ENCODE measurements at places on chromosomes 4 and X.

DNA sequence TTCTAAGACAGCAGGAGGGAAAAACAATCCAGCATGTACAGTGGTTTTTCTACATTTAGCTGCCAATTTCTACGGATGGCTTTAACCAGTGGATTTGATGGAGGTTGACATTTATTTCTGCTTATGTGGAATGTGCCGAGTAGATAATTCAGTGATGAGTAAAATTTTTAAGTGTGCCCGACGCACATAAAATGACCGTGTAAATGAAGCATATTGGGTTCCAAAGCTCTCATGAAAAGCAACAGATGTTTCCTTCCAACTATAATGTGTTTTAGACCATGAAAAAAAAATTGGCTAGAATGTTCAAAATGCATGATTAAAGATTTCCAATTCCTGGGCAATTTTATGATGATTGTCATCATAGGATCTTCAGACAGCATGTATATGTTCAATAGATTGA is 14.1 kb downstream of the INPP4B start:
- no peak for DNase-seq

DNA sequence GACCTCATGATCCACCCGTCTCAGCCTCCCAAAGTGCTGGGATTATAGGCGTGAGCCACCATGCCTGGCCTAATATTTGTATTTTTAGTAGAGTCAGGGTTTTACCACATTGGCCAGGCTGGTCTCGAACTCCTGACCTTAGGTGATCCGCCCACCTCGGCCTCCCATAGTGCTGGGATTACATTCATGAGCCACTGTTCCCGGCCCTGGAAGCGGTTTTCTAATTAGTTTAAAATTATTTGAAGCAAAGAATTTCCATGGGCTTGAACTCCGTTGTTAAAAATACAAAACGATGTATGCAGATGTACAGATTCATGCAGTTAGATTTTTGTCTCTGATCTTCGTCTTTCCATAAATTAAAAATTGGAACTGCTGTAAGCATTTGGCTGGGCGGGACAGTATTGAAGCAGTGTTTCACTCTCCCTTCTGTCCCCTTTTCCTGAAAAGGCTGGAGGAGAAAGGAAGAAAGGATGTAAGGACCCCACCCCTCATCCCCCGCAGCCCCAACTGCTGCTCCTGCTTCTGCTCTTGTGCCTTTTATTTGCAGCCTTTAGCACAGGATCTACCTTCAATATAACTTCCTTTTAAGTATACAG is 12.0 kb downstream of the TRAPPC11 start:
- no peak for DNase-seq

DNA sequence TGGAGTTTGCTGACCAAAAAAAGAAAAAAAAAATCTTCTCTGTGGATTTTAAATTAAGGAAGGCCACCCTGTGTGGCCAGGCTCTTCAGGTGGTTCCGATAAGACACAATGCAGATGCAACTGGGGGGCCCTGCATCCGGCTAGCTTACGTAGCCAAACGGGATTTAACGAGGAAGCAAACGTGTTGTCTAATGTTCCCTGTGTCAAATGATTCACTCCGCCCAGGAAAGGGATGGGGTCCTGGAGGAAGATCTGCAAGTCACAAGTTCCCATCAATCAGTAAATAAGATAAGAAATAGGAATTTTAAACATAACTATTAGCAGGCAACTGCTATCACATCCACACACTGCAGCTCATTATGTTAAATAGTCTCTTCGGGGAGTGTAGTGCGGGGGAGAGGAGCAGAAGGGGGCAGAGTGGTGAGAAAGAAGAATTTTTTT is 216.4 kb upstream of the GYPA start:
- DNase-seq: no peak

- no peak for DNase-seq
These were observed 181.1 kb downstream of the EVC2 start for GRCh38 chr4:5527211-5527610.

- no peak for DNase-seq
These were observed 22.0 kb downstream of the CCNQ start for GRCh38 chrX:153576961-153577360.

GRCh38 chr4:51890760-51891159 is 47.8 kb downstream of the DCUN1D4 start:
- DNase-seq: no peak

DNA sequence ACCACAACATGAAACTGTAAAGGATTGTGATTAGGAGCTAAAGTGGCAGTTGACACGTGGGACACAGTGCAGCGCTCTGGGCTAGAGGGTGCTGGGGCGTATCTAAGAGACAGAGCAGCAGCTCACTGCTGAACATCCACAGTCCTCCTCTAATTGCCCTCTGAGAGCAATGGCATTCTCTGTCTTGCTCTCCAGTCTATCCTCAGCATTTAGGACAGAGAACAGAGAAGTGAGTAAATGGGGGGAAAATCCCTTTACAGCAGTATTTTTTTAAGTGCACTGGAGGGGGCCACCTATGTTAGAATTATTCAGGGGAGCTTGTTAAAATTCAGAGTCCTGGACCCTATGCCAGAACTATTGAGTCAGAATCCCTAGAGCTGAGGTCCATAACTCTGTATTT is 4.2 kb upstream of the TMEM154 start:
- DNase-seq: peak; percentile 42

DNA sequence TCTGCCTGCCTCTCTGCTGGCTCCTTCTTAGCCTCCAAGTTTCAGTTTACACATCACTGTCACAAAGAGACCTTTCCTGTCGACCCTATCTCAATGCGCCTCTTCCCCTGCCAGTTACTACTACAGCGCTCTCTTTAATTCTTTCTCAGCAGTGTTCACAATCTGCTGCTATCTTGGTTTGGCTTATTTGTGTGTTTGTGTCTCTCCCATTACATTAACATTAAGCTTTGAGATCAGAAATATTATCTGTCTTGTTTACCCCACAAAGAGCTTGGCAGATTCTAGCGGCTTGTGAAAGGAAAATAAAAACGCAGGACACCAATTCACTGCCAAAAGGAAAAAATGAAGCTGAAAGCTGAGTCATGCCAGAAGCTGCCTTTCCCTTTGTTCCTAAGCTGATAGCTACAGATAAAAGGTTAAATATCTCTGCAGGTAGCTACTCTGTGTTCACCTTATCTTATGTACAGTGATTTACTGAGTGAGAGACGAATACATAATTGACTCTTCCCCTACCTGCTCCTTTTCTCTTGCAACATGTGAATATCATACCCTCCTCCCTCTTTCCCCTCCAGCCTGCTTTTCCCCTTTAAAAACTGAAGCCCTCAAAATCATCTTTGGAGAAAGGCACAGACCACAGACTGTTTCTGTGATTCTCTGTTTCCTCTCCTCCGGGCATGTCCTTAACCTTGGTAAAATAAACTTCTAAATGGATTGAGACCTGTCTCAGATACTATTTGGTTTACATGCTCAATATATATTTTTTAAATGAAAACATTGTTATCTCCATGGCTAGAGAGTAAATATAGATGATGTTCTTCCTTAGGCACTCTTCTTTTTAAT is 19.3 kb upstream of the SLC9A7 start:
- no peak for DNase-seq

GRCh38 chrX:118228041-118228440 is 111.4 kb upstream of the KLHL13 start:
- DNase-seq: no peak

DNA sequence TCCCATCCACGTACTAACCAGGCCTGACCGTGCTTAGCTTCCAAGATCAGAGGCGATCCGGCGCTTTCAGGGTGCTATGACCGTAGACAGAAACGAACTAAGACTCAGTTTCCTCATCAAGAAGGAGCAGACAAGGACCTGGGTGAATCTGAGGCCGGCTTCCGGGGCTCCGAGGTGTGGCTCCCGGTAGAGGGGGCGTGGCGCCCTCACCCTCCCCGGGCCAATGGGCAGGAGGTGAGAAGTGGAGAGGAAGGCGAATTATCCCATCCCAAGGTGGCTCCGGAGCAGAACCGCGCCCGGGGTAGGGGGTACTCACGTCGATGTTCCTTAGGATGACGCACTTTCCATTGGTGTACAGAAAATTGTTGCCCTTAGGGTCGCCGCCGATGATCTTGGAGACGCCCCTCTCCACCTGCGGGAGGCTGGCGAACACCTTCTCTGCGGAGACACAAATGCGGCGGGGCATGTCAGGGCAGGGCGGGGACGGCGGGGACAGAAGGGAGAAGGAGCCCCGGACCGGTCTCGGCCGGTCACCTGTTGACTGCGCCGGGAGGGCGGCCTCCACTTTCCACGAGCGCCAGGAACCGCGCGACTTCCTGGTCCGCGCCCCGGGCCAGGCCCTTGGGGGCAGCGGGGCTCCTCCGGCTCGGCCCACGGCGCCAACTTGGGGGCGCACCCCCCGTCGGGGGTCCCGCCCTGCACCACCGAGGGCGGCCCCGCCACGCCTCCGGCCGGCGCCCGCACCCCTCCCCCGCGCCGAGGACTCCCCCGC is 616 bp downstream of the WDR1 start:
- DNase-seq: peak; percentile 79

- no peak for DNase-seq
These were observed 354.3 kb downstream of the GPAT3 start for GRCh38 chr4:83890231-83890630.

DNA sequence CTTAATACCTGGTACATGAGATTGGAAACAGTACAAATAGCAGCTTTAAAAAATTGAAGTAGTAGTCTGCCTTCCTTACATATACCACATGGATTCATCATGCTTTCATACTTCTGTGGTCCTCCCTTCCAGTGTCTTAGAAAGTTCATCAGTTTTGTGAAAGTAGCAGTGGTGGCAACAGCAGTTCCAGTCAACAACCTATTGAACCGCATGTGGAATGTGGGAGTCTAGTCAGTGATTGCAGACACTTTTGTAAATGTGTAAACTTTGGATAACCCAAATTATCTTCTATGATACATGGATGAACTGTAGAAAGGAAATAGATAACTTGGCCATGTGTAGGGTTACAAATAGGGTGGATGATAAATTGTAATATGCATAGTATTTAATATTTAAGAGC is 34.1 kb downstream of the FNIP2 start:
- DNase-seq: no peak

- no peak for DNase-seq
These were observed 88.6 kb downstream of the STOX2 start for GRCh38 chr4:183993676-183994075.

GRCh38 chr4:76782837-76783236 is 115.1 kb downstream of the SOWAHB start:
- no peak for DNase-seq

GRCh38 chr4:60885011-60885410 is 315.1 kb upstream of the ADGRL3 start:
- DNase-seq: no peak

DNA sequence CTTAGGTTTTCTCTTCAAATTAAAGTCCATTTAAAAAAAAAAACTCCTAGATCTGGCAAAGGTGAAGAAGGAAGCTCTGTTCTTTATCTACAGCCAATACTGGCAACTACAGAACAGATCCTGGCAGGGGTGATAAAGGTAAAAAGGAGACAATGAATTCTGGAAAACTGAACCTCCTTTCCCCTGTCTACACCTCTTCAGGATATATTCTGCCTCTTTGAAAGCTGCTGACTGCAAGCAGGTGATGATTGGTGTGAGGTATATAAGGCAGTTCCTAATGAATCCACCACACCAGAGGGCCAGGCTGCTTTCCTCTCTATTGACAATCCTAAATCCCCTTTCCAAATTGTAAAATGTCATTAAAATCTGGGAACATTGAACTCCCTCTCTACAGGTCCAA is 370.1 kb downstream of the PPP3CA start:
- no peak for DNase-seq

DNA sequence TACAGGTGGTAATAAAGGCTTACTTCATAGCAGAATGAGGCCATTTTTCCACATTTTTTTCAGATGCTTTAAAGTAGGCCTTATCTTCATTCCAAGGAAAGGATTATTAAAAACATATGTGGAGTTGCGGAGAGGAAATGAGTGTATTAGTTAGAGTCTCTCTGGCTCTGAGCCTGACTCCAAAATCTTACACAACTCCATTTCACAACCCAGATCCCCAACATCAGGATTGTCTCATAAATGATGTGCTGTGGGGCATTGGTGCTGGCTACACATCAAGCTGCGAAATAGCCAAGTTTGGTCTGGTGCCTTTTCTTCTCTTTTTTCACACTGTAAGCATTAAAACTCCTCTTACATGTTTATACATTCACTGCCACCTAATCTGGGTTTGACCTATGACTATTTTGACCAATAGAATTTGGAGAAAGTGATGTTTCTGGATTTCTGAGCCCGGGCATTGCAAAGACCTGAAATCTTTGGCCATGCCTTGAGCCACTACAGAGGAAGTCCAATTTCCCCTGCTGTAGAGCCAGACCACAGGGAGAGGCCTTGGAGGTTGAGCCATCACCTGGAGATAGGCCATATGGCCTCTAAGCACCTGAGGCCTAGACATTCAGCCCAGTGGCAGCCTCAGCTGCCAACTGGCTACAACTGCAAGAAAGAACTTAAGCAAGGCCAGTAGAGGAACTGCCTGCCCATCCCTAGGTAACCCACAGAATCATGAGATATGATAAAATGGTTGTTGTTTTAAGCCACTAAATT is 16.7 kb upstream of the SOD3 start:
- DNase-seq: no peak

DNA sequence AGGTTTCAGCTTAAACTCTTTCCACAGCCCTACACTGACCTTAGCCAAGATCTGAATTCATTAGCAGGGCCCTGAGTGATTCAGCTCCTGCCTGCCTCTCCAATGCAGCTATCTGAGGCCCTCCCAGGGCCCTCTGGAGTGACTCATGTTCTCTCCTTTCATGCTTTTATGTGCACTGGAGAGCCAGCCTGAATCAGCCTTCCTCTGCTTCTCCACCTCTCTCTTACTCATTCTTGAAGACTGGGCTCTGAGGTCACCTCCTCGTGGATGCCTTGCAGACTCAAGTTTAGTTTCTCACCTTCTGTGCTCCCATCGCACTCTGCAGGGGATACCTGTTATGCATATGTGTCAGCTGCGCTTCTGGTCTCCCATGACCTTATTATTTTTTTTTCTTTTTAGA is 3.1 kb upstream of the OCIAD2 start:
- DNase-seq: no peak

- DNase-seq: no peak
These were observed 18.1 kb downstream of the PIR start for GRCh38 chrX:15475021-15475420.

DNA sequence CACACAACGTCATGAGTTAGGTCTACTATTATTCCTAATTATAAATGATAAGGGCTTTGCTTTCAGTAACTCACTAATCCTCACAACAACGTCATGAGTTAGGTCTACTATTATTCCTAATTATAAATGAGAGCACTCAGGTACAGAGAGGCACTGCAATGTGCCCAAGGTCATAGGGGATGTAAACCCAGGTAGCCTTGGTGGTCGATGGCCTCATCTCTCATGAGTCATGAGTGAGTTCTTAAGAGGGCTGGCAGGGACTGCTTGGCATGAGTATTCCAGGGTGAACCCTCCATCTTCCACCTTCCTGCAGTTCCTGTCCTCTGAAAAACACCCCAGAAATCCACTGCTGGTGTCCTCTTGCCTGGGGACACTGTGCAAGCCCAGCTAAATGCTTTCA is 317.1 kb downstream of the STK32B start:
- DNase-seq: no peak

GRCh38 chr4:30265716-30266115 is 454.5 kb upstream of the PCDH7 start:
- DNase-seq: no peak
